ENCODE measurements at places on chromosomes 12 and 14.

DNA sequence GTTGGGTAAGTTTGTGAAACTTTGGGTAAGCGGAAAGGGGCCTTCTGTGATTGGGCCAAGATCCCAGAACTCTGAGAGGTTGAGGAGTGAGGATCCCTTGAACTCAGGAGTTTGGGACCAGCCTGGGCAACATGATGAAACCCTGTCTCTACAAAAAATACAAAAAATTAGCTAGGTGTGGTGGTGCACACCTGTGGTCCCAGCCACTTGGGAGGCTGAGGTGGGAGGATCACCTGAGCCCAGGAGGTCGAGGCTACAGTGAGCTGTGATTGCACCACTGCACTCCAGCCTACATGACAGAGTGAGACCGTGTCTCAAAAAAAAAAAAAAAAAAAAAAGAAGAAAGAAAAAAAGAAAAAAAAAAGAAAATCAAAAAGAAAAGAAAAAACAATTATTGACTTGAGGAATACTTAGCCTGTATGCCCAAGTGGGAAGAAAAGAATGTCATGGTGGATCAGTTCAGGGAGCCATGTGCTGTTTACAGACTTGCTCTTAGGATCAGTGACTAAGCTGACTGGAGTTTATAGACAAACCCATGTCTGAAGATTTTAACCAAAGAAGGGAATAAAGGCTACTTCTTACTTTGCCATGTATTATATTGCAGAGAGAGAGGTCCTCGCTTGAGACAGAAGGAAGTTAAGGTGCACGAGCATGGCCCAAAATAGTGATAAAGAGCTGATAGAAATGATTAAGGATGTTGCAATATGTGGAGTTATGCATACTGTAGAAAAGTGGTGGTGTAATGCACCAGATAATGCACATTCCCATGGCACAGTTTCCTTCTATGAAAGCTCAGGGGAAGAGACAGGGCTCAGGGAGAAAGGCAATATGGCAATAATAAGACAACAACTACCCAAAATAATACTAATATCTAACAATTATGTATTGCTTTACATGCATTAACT is 881 bp downstream of the HSD17B6 start:
- DNase-seq = no peak

- DNase-seq = no peak
These were observed 396.8 kb downstream of the AEBP2 start for GRCh38 chr12:19836056-19836455.

DNA sequence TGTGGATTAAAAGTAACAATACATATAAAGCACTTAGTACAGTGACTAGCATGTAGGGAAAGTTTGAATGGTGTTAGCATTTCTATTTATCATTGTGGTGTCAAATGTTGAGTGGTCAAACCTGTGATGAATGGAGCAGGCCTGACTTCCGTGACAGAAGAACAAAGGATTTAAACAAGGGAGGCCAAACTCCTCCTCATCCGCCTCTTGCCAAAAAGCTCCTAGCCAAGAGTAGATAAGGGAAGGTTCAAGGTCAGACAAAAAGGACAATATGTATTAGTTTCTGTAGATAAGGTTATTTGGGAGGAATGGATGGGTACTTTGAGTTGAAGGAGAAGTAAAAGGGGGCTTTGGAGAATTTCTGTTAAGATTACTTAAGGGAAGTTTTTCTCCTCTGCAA is 6.5 kb downstream of the RNASE7 start:
- no peak for DNase-seq

DNA sequence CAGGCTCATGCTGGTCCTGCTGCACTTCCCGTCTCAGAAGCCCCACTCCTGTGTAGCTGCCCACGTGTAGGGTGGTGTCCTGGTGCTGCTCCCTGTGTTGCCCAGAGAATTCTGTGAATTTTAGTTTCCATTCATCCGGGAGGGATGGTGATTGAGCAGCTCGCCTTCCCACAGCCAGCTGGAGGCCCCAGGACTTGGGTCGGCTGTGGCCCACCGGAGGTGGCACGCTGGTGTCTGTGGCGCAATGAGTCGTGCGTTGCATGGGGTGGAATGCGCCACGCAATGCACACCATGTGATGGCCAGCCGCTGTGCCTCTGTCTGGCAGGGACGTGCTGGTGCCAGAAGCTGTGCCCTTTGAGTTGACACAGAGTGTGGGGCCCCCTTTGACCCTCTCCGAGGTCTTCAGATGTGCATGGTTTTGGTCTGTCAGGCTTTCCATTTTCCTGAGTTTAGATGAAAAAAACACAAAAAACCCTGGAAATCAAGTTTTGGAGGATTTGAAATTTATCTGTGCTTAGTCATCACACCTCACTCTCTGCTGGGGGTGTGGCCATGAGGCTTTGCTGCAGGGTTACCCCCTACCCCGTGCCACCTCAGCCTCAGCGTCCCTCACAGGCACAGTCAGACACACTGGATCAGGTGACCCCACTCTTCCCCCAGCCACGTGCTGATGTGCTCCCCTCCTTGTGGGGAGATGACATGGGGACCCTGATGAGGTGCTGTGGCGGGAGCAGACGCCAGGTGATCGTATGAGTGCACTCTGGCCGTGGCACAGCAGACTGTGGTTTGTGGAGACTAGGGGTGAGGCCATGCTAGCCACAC is 64.6 kb downstream of the EP400 start:
- no peak for DNase-seq

- DNase-seq = no peak
These were observed 2.6 kb downstream of the EIF2B2 start for GRCh38 chr14:75005357-75005756.

GRCh38 chr14:96536807-96537206 is 34.6 kb downstream of the PAPOLA start:
- no peak for DNase-seq

DNA sequence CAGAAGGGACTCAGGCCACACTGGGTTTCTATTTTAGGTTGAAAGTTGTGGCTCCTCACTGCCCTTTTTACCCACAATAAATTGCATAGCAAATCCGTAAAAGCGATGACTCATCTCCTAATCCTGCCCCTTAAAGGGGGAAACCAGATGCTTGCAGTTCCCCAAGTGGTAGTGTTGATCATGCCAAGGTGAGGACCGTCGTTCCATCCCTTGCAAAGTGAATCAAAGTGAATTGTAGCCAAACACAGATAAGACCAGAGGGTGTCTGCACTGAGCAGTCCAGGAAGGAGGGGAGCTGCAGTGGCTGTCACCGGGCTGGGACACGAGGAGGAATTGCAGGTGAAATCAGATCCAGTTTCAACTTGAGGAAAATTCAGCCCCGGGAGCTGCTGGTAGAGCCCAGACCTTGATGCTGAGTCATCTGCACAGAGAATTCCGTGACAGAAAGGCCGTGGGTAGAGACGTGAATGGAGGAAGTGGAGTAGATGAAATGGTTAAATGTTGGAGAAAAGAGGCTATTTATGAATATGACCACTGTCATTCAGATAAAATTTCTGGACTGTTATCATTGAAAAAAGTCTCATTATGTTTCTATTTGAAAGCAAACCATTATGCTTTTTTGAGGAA is 44.2 kb upstream of the MMP17 start:
- DNase-seq = no peak

- DNase-seq = no peak
These were observed 72.1 kb downstream of the POLR3B start for GRCh38 chr12:106429636-106430035.

Measured in activated gamma-delta T cell (primary cell).